ENCODE measurements at places on chromosomes 7 and 10. TPM values are rescaled to one million over a fixed set of nuclear protein-coding genes. Genes with fewer than 3 reads are reported as not detected.

Gene IDI2
- 0.08 TPM for polyA plus RNA-seq

GRCh38 chr10:96595741-96596140 lies 8.9 kb upstream of the TM9SF3 start:
- no peak for DNase-seq

DNA sequence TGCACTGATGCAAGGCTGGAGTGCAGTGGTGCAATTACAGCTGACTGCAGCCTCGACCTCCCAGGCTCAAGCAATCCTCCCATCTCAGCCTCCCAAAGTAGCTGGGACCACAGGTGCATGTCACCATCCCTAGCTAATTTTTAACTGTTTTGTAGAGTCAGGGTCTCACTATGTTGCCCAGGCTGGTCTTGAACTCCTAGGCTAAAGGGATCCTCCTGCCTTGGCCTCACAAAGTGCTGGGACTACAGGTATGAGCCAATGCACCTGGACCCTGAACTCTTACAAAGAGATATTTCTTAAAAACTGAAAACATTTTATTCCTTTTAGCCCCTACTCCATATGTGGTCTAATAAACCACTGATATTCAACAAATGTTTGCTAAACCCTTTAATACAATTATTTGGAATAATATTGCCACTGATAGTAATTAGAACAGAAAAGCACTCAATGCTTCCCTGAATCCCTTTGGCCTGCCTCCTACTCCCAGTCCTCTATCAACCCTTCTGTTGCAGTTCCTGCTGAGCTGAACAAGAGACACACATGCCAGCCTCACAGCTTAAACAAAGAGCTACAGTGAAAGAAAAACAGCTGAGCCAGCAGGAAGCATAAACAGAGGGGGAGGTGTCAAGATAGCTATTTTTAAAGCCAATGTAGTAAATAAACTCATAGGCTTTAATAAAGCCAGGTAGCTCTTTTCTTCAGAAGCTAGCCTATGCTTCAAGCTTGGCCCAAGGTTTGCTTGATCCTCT lies 7.0 kb upstream of the GNAI1 start:
- DNase-seq = no peak

GRCh38 chr10:119518936-119519335 lies 23.6 kb downstream of the RGS10 start:
- DNase-seq = no peak

DNA sequence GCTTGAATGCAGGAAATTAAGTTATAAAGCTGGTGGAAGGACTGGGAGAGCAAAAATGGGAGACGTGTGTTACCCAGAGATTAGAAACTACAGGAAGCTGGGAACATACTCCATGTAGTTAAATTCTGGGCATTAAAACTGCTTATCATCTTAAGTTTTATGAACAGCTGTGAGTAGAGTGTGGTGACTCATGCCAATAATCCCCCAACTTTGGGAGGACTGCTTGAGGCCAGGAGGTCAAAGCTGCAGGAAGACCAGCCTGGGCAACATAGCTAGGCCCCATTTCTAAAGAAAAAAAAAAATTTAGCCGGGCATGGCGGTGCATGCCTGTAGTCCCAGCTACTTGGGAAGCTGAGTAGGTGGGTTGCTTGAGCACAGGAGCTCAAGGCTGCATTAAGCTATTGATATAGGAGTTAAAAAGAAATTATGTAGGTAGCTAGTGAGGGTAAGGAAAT lies 56.2 kb upstream of the SEPHS1 start:
- no peak for DNase-seq

- no peak for DNase-seq
These were observed 12.2 kb upstream of the SLC35B4 start for GRCh38 chr7:134328900-134329299.

Gene ASB15
- polyA plus RNA-seq = 2.8 TPM

Gene CLDN4
- polyA plus RNA-seq = 94.6 TPM

DNA sequence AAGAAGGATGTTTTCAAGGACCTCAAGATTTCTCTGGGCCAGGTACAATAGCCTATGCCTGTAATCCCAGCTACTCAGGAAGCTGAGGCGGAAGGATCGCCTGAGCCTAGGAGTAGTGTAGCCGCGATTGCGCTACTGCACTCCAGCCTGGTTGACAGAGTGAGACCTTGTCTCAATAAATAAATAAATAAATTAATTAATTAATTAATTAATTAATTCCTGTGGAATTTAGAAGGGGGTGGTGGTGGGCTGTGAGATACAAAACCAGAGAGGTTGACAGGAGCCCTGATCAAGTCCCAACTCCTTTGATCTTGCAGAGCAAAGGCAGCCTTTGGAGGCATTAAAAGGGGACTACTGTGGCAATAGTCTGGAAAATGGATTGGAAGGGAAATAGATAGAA lies 39.3 kb upstream of the NRF1 start:
- DNase-seq = no peak

Data from right renal pelvis (tissue), 4 donors.